B cell (primary cell): ENCODE measurements at places on chromosomes 11 and 22.

DNA sequence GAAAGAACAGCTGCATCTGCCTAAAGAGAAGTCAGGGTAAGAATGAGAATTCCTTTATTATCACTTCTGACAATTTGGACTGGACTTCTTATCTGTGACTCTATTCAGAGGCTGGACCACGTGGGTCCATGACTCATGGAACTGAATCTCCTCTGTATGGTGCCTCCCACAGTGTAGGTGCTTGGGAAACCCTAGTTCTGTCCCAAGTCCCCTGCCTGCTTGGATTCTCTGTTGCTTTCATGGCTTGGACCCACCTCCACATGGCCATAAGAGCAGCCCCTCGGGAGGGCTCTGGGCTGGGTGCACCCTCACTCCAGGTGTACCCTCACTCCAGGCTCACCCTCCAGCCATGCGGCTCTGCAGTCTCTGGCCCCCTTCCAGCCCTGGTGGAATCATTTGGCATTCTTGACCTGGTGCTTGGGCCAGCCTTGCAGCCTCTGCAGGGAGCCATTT is 153.4 kb downstream of the CACNA1I start:
- no peaks in the 10 kb centered on the region for H3K36me3 ChIP-seq
- no peak for DNase-seq
- H3K27me3 ChIP-seq: no peaks in the 10 kb centered on the region
- H3K27ac ChIP-seq: no peak overlapping the region
- no peaks in the 10 kb centered on the region for H3K4me1 ChIP-seq
- no peak overlapping the region for H3K4me3 ChIP-seq

DNA sequence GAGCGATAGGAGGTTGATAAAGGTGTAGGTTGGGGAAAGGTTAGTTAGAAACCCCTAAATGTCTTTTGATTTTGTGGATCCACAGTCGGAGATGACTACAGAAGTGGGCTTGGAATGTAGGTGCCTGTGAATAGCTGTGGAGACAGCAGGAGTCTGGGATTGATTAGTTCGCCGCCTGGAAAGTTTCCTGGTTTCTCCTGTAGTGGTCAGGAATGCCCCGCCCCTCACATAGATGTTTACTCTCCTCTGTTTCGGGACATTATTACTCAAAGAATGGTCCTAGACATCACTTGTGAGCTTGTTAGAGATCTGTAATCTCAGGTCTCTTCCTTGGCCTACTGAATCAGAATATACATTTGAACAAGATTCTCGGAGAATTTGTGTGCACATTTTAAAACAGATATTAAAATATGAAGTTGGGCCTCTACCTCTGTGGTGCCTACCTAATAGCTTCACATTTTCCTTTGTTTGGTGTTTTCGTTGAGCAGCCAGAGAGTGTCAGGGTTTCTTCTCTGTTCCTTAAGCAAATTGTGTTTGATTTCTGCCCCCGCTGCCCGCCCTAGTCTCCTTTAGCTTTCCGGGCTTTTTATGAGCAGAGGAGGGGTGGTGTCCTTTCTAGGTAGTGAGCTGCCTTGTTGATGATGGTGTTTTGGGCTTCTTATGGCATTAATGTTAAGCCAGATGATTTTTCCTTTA is 89.4 kb downstream of the PPP6R3 start:
- DNase-seq: no peak
- H3K4me3 ChIP-seq: no peak overlapping the region
- H3K27ac ChIP-seq: peak overlapping the region; percentile 43
- peaks cover 9% of the 10 kb centered on the region for H3K36me3 ChIP-seq

DNA sequence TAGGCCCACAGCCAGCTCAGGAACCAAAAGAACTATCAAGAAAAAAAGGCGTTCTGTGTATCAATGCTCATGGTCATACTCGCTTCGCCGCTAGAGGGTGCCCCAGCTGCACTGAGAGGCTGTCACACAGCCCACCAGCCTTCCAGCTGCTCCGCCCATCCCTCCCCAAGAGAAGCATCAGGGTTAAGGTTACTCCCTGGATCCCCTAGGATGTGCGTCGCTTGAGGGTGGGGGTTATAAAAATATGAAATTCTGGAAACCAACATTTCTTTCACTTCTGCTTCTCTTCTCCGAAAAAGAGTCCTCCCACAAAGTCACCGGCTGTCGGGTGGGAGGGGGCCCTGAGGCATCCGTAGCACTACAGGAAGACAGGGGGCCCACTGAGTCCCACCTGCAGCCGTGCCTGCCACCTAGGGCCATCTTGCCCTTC is 1.7 kb downstream of the CBX6 start:
- H3K36me3 ChIP-seq: peaks cover 23% of the 10 kb centered on the region
- DNase-seq: peak; percentile 87
- peak overlapping the region; percentile 1 for H3K4me3 ChIP-seq
- H3K27ac ChIP-seq: peak overlapping the region; percentile 39
- peaks cover 16% of the 10 kb centered on the region for H3K27me3 ChIP-seq

DNA sequence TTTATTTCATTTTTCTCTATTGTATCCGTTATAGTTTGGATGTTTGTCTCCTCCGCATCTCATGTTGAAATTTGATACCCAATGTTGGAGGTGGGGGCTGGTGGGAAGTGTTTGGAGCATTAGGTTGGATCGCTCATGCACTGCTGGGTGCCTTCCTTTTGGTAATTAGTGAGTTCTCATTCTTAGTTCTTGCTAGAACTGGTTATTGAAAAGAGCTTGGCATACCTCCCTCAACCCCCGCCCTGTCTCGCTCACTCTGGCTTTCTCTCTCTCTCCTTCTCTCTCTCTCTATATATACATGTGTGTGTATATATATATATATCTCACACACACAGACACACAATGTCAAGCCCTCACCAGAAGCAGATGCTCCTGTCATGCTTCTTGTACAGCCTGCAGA is 978.7 kb downstream of the DLG2 start:
- no peaks in the 10 kb centered on the region for H3K4me1 ChIP-seq
- H3K36me3 ChIP-seq: no peaks in the 10 kb centered on the region
- H3K4me3 ChIP-seq: no peak overlapping the region

DNA sequence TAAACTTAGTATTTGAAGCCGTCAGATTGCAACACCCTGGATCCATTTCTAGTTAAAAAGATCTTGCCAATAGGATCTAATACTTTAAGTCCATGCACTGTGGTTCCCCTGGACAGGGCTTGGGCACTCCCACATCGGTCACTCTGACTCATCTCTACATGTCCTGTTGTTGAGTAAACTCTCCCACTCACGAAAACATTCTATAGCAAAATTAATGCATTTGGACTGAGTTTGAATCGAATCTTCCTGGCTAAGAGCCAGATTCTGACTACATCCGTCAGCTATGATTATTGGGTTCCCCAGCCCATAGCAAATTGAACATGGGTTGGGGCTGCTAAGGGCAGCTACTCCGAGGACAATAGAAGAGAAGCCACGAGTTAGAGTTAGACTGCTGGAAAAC is 182.1 kb upstream of the SORL1-AS1 start:
- H3K36me3 ChIP-seq: no peaks in the 10 kb centered on the region
- H3K4me3 ChIP-seq: no peak overlapping the region
- no peak overlapping the region for H3K27ac ChIP-seq
- no peaks in the 10 kb centered on the region for H3K4me1 ChIP-seq
- H3K27me3 ChIP-seq: no peaks in the 10 kb centered on the region

DNA sequence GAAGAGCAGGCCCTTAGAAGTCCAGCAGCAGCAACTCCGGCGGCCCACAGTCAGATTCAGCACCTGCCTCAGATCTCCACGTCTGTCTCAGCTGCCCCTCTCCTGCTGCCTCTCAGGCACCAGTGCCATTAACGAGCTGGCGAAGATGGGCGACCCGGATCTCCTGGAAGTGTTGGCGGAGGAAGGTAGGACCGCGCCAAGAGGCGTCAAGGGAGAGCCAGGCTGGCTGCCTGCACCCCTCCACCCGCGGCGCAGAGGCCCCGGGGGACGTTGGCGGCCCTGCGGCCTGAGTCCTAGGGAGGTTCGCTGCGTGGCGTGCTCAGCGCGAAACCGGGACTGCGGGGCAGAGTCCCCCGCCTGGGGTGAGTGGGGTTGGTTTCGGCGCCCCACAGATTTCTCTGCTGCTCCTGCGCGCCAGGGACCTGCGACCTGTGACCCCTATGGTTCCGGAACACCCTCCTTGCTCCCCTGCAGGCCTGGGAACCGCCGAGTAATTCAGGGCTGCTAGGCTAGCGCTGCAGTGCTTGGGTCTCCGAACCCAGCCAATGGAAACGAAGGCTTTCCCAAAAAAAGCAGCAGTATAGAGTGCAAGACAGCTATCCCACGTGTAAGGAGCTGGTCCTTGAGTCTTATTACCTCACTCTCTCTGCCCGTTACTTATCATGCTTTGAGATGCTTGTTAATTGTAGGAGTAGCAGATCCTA is 615 bp downstream of the ANO5 start:
- no peak for DNase-seq
- no peaks in the 10 kb centered on the region for H3K27me3 ChIP-seq
- H3K36me3 ChIP-seq: no peaks in the 10 kb centered on the region
- no peak overlapping the region for H3K27ac ChIP-seq
- peaks cover 14% of the 10 kb centered on the region for H3K4me1 ChIP-seq

GRCh38 chr11:61587541-61587941 is 6.7 kb upstream of the SYT7 start:
- no peaks in the 10 kb centered on the region for H3K36me3 ChIP-seq
- no peak for DNase-seq
- H3K4me3 ChIP-seq: no peak overlapping the region
- H3K27me3 ChIP-seq: no peaks in the 10 kb centered on the region

- no peaks in the 10 kb centered on the region for H3K4me1 ChIP-seq
- no peak for DNase-seq
- H3K36me3 ChIP-seq: no peaks in the 10 kb centered on the region
- H3K4me3 ChIP-seq: no peak overlapping the region
These were observed 55.9 kb downstream of the KCNC1 start for GRCh38 chr11:17790453-17790852.

- no peaks in the 10 kb centered on the region for H3K27me3 ChIP-seq
- DNase-seq: no peak
- no peak overlapping the region for H3K27ac ChIP-seq
- peaks cover 13% of the 10 kb centered on the region for H3K4me1 ChIP-seq
These were observed 5.4 kb downstream of the TMPRSS13 start for GRCh38 chr11:117923773-117924172.

GRCh38 chr22:41394012-41394356 is 12.2 kb downstream of the TEF start:
- H3K4me1 ChIP-seq: no peaks in the 10 kb centered on the region
- no peak for DNase-seq
- no peak overlapping the region for H3K27ac ChIP-seq
- no peaks in the 10 kb centered on the region for H3K27me3 ChIP-seq

DNA sequence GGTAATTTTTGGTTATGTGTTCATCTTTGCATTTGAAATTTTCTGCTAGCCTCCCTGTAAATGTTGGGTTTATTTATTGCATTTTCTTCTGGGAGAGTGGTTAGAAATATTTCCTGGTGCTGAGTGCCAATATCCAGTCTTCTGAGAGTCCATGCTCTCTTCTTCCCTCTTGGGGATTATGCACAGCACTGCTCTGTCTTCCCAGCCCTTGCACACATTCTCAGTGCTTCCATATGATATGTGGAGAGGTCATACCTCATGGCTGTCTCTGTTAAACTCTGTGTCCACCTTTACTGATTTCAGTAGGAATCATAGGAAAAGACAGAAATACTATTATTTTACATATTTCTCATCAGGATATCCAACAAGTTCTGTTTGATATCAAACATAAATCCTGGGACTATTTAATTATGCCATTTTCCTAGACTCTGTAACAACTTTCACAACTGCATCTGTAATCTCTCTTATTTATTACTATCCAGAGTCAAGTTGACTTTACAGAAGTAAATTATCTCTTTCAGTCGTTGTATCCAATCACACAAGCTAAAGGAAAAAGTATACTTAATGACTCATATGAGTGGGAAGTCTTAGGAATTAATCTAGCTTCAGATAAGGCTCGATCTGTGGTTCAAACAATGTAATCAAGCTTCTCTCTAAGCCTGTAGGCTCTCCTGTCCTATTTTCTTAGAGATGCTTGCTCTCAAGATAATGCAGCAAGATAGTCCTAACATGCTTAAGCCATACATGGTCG is 2.7 kb upstream of the NXPE1 start:
- H3K36me3 ChIP-seq: no peaks in the 10 kb centered on the region
- no peaks in the 10 kb centered on the region for H3K4me1 ChIP-seq
- no peaks in the 10 kb centered on the region for H3K27me3 ChIP-seq
- H3K4me3 ChIP-seq: no peak overlapping the region
- no peak overlapping the region for H3K27ac ChIP-seq
